Left renal cortex interstitium (tissue), 4 donors: ENCODE measurements at places on chromosomes 11 and 22. TPM values are rescaled to one million over a fixed set of nuclear protein-coding genes. Genes with fewer than 3 reads are reported as not detected.

DNA sequence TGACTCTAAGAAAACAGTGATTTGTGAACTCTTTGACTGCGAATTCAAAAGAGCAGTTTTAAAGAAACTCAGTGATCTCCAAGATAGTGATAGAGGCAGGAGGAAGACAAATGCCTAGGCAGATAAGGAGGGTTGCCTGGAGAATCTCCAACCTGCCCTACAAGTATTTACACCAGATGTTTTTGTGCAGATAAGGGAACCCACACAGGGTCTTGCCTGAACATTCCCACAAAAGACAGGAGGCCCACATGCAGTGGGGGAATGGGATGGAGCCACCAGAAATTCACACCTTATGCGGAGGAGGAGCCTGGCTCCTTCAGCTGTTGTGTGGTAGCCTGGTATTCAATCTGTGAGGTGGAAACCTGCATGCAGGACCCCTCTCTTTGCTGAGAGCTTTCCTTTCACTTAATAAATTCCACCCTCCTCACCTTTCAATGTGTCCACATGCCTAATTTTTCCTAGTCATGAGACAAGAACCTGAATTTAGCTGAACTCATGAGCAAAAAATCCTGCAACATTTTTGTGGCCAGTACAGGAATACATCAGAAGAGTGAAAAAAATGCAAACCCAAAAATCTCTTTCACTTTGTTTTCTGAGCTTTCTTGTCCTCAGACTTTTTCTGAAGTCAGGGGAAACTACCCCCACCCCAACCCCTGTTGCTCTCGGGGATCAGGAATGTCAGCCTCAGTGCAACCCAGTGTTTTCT lies 8.1 kb upstream of the GLYAT start:
- DNase-seq, result no peak

- DNase-seq, result no peak
Observed at GRCh38 chr22:30301995-30302809, 12.9 kb upstream of the CASTOR1 start.

The KRTAP5-3 gene
- polyA plus RNA-seq, result not detected

GRCh38 chr11:44765026-44765595 lies 38.3 kb downstream of the TSPAN18 start:
- no peak for DNase-seq

- DNase-seq, result no peak
Observed at GRCh38 chr22:41057076-41057475, 35.3 kb upstream of the EP300 start.

The MRGPRF gene
- 35.3 TPM for polyA plus RNA-seq

DNA sequence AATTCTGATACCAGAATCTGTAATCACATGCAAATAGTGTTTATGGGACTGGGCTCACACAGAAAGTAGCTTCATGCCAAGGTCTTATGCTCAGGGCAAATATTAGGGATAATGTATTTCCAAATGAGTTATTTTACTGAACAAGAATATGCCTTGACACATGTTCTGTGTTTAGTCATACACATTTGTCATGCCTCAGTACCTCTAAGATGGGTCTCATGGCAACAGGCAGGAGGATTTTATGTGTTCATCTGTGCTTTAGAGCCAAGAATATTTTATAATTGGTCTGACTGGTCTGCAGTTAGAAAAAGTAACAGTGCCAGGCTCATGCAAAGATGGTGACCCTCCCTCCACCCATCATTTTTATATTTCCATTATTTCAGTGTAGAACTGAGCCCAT lies 49.1 kb downstream of the JAM3 start:
- no peak for DNase-seq

GRCh38 chr11:14242187-14242586 lies 116.8 kb downstream of the RRAS2 start:
- no peak for DNase-seq

The SCGB2A2 gene
- not detected for polyA plus RNA-seq

DNA sequence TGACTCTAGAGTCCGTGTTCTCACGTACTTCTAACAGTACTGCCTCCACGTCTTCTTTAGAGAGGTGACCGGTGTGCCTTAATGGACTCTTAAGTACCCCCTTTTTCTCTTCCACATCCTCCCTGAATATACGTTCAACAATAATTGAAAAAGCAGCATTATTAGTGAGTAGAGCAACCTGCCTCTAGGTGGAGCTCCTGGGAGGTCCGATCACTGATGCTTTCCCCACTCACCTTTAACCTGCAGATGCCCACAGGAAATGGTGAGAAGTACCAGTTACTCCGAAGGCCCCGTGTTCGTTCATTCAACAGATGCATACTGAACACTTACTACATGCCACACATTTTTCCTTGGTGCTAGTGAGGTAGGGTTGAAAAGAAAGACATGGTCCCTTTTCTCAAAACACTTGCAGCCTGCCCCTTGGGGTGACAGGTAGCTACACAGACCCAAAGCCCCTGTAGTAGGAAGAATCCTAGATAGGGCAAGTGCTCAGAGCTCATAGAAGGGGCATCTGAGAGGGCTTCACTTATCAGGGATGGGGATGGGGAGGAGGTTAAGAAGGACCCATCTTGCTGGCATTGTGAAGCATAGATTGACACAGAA lies 72.7 kb downstream of the FEZ1 start:
- DNase-seq, result no peak

DNA sequence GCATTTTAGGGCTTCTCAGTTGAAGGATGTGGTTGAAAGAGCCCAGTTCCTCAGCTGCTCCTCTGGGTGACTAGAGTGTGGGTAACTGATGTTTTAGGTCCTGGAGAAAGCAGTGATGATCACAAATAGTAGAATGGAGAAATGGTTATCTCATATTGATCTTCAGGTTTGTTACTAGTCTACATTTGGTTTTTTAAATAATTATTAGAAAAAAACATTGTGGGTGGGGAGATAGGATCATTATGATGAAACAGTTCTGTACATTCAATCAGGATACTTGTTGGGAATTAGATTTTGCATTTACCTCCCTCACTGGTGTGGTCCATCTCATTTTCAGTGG lies 24.9 kb downstream of the SREBF2 start:
- DNase-seq, result no peak

GRCh38 chr22:46908641-46909107 lies 146.2 kb downstream of the TBC1D22A start:
- DNase-seq, result no peak

DNA sequence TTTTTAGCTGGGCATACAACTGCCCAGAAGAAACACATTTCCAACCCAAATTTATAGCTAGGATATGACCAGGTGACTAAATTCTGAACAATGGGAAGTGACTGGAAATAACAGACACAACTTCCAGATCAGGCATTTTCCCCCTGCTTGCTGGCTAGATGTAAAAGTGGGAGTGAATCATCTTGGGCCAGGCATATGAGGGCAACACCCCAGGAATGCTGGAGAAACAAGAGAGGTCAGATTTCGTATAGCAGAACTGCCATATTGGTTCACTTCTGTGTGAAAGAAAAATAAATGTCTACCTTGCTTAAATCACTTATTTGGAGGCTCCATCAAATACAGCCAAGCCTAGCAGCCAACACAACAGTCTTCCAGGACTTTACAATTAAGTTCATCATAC lies 7.4 kb downstream of the ATL3 start:
- DNase-seq, result no peak

The MYBPC3 gene
- 0.14 TPM for polyA plus RNA-seq

GRCh38 chr11:27973851-27974536 lies 134.0 kb downstream of the KIF18A start:
- no peak for DNase-seq

- DNase-seq, result no peak
Observed at GRCh38 chr22:43015677-43016042, 711 bp upstream of the PACSIN2 start.

DNA sequence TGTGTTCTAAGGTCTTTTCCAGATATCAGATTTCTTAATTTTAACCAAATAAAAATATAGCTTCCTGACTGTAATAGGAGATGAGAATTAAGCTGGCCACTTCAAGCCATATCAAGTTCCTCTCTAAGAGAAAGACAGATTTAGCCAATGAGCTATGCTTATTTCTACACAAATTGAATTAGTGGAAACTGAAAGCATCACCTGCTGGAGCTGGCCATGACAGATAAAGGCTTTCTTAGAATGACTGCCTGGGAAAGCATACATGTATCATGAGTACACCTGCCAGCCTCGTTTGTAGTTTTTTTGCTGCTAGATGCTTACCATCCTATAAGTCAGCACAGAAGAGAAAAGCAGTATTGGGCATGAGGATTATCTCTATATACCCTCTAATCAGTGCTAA lies 53.5 kb upstream of the DBX1 start:
- no peak for DNase-seq

The NXPE1 gene
- polyA plus RNA-seq, result not detected

The USH1C gene
- 59.3 TPM for polyA plus RNA-seq

GRCh38 chr22:38570779-38571364 lies 889 bp upstream of the DMC1 start:
- no peak for DNase-seq

The ADM2 gene
- polyA plus RNA-seq, result 4.2 TPM

The PRAME gene
- 1.3 TPM for polyA plus RNA-seq

GRCh38 chr11:68213135-68213515 lies at the start of gene KMT5B:
Gene KMT5B, minus strand, starts transcription at chr11:68213296. Its CDS starts 23,220 bp downstream, at chr11:68190076.
- no peak for DNase-seq

GRCh38 chr11:121586750-121587149 lies 134.0 kb upstream of the SORL1-AS1 start:
- no peak for DNase-seq

The ATF4 gene
- polyA plus RNA-seq, result 301 TPM

- no peak for DNase-seq
Observed at GRCh38 chr11:61024938-61025820, 53.7 kb downstream of the CD6 start.

GRCh38 chr11:28393348-28393747 lies 285.2 kb downstream of the METTL15 start:
- DNase-seq, result no peak

- DNase-seq, result no peak
Observed at GRCh38 chr11:17936790-17937189, 76.1 kb downstream of the SERGEF start.

The CREB3L1 gene
- polyA plus RNA-seq, result 14.5 TPM

The SIK2 gene
- polyA plus RNA-seq, result 22.8 TPM

The MMP8 gene
- 0.05 TPM for polyA plus RNA-seq

DNA sequence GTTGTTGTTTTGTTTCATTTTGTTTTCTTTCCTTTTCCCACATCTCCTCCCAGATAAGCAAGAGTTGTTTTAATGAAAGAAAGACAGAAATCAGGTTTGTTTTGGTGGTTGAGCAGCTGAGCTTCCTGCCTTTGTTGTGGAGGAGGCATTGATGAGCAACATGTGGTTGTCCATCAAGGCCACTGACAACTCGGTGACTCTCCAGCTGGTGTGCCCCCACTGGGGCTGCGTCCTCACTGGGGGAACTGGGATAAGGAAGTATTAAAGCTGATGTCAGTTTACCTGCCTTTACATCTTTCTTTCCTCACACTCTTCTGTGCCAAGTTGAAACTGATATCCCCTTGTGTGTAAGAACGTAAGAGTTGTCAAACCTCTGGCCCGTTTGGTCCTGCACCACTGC lies 5.9 kb downstream of the VPS26B start:
- no peak for DNase-seq

The PDE2A gene
- 16.5 TPM for polyA plus RNA-seq

DNA sequence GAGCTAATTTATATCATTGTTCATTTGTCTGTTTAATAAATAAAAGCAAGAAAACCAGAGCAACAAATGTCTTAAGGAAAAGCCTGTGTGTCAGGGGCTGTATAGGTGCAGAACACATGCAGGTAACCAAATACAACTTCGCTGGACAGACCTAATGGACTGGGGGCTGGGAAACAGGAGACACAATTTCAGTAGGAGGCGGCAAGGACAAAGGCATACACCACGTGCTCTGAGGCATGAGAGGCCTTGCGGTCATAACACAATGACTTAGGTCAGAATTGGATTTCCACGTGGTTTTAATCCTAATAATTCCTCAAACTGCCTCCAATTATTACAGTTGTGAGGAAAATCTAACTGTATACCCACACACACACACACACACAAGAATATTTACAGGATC lies 8.7 kb upstream of the GLB1L3 start:
- no peak for DNase-seq

GRCh38 chr11:1051356-1052132 lies 15.0 kb upstream of the MUC6 start:
- DNase-seq, result no peak

GRCh38 chr11:112049777-112050176 lies 24.0 kb downstream of the PIH1D2 start:
- DNase-seq, result no peak

DNA sequence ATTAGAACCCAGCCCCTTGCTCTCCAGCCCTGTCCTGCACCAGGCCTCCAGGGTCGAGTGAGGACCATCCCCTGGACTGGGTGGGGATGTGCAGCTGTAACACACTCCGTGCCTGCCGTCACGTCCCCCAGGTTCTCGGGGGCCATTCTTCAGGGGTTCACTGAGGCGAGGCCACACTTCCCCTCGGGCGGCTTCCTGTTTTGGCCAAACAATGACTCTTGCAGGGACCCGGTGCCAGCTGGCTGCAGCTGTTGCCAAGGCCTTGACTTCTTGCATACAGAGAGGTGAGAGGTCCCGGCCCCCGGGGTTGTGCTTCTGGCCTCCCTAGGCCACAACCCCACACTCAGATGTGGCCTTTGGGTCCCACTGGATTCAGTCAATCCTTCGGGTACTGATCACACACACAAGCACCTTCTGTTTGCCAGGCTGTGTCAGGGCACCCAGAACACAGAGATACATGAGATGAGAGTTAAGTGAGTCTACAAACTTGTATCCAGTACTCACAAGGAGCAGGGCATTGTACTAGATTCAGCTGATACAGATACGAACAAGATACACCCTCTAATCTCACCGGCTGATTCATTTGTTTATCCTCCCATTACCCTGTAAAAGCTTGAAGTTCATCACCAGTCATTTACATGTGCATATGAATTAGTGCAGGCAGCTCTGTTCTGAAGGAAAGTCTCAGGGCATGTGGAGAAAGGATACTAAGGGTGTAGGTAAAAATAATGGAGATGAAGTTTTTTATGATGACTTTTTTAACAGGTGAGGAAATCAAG lies 32.9 kb downstream of the LRRC32 start:
- no peak for DNase-seq

GRCh38 chr11:132686886-132687285 lies 845.4 kb downstream of the OPCML start:
- no peak for DNase-seq
